H1 (cell line): ENCODE measurements at places on chromosomes 12 and 14. TPM values are rescaled to one million over a fixed set of nuclear protein-coding genes. Genes with fewer than 3 reads are reported as not detected.

DNA sequence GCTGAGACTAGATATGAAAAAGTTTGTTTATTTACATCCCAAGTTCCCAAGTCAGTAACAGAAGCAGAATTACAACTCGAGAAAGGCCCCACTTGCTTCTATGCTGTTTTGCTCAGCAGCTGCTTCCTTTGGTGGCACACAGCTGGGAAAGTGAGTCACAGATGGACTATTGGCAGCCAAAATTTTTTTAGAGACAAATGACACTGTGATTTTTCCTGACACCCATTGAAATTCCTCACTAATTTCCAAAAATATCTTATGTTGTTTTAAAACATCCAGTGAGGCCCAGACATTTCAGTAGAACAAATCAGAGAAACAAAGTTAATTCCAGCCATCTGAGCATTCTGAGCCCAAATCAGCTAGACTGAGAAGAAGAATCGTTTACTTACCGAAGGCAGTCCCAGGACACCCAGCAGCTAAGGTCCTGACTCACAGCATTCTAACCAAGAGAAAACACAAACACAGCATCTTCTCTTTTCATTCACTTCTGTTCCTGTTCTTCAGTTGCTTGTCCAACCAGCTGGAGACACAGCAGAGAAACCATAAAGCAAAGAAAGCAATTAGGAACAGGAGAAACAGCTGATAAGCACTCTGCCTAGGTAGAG is 188.3 kb downstream of the DAD1 start:
- no peak overlapping the region for H3K4me3 ChIP-seq
- DNase-seq = no peak
- H3K27ac ChIP-seq = no peak overlapping the region
- no peaks in the 10 kb centered on the region for H3K4me1 ChIP-seq

DNA sequence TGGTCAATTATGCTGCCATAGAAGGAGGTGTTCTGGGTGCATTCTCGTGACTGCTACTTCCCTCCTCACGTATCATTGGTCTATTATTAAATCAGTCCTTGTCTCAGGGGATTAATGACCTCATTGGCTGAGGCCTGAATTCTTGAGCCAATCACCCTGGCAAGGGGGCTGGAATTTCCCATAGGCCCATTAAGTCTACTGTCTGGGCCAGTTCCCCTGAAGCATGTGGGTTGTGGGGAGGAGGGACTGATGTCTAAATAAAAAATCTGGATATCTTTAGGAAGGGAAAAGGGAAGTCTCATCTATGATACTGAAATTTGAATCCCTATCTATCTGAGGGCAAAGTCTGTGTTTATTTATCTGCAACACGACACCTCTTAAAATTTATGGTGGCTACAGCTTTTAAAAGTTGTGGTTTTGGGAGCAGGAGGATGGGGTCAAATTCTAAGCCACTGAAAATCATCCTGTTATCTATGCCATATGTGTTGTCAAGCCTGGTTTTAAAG is 71.9 kb downstream of the DYRK2 start:
- no peaks in the 10 kb centered on the region for H3K36me3 ChIP-seq
- H3K4me1 ChIP-seq = no peaks in the 10 kb centered on the region
- no peak for DNase-seq

DNA sequence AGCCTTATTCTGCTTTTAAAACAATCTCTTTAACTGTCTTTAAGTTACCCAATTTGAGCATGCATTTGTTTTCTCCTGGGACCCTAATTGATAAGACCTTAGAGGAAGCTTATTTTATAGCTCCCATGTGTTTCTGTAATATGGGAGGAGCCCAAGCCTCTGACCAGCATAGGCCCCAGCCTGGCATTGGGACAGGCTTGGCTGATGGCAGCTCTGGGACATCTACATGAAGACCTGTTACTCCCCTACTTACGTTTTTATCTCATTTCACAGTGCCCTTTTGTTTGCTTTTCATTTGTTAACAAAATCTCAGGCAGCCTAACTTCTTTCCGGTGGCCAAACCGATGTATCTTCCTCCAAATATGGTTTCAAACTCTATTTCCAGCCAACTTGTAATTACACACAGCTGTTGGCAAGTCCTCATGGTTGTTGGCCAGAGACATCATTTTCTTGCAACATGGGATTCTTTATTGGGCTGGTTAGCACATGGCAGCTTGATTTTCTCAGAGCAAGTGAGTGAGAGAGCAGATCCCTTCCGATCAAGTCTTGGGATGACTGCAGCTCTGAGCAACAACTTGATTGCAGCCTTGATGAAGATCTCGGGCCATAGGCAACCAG is 1117.5 kb downstream of the AACS start:
- no peaks in the 10 kb centered on the region for H3K36me3 ChIP-seq
- no peaks in the 10 kb centered on the region for H3K4me1 ChIP-seq
- H3K4me3 ChIP-seq = no peak overlapping the region

GRCh38 chr12:88432531-88433490 is 147.5 kb downstream of the KITLG start:
- H3K4me3 ChIP-seq = no peak overlapping the region
- no peaks in the 10 kb centered on the region for H3K27me3 ChIP-seq
- H3K27ac ChIP-seq = no peak overlapping the region

DNA sequence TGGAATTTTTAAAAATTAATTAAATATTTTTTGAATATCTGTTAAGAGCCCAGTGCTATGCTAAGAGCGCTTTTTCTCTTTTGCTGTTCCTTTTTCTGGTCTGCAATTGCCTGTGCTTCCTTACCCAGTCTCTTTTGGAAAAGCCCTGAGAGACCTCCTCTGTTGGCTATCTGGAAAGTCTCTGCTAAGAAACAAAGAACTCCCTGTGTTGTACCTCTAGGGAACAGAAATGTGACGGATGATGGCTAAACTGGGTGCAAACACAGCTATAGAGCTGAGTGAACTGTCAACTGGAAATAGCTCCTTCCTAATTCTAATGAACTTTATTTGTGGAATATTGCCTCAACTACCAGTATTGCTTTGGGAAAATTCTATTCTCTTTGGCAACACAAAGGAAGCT is 261.6 kb upstream of the NOVA1 start:
- H3K27me3 ChIP-seq = no peaks in the 10 kb centered on the region
- H3K36me3 ChIP-seq = no peaks in the 10 kb centered on the region
- no peak overlapping the region for H3K27ac ChIP-seq
- H3K4me1 ChIP-seq = no peaks in the 10 kb centered on the region
- no peak overlapping the region for H3K4me3 ChIP-seq
- no peak for DNase-seq

GRCh38 chr12:25126746-25127145 is 68.2 kb downstream of the DNAI7 start:
- no peaks in the 10 kb centered on the region for H3K36me3 ChIP-seq
- no peak for DNase-seq
- H3K4me3 ChIP-seq = no peak overlapping the region
- no peaks in the 10 kb centered on the region for H3K27me3 ChIP-seq
- no peaks in the 10 kb centered on the region for H3K4me1 ChIP-seq

- H3K4me3 ChIP-seq = peak overlapping the region; percentile 77
- no peaks in the 10 kb centered on the region for H3K36me3 ChIP-seq
- DNase-seq = no peak
- no peak overlapping the region for H3K27ac ChIP-seq
Measured at GRCh38 chr14:77377502-77377844, 294 bp downstream of the SAMD15 start.

GRCh38 chr12:52441320-52441911 is 7.2 kb upstream of the KRT75 start:
- no peaks in the 10 kb centered on the region; the same call in 1 of the 2 replicates for H3K4me1 ChIP-seq
- no peak for DNase-seq
- no peaks in the 10 kb centered on the region for H3K27me3 ChIP-seq
- H3K4me3 ChIP-seq = no peak overlapping the region
- no peaks in the 10 kb centered on the region for H3K36me3 ChIP-seq
- no peak overlapping the region for H3K27ac ChIP-seq

DNA sequence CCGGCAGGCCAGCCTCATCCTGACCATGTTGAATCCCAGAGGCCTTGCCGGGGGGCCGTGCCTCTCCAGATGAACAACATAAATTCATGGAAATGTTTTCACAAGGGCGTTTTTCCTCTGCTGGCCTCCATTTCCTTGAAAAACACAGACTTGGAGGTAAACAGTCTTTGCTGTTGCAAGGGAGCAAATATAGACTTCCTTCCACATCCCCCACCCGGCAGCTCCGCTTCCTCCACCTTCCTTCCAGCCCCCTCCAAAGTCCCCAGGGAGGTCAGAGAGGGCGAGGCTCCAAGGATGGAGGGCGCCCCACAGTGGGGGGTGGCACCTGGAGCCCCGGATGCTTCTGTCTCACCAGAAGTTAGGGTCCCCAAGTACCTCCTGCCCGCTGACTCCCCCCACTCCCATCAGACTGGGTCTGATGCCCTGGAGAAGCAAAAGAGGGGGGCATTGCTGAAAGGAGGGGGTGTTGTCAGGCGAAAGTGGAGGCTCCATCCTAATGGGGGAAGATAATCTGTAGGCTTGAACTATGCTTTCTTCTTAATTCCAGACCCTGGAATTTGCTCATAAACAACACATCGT is 31.1 kb downstream of the CALM1 start:
- H3K4me1 ChIP-seq = no peaks in the 10 kb centered on the region
- no peak for DNase-seq

- peaks cover 17% of the 10 kb centered on the region for H3K36me3 ChIP-seq
- H3K4me3 ChIP-seq = no peak overlapping the region
- no peaks in the 10 kb centered on the region for H3K27me3 ChIP-seq
- no peak overlapping the region for H3K27ac ChIP-seq
- H3K4me1 ChIP-seq = no peaks in the 10 kb centered on the region
Measured at GRCh38 chr12:77060136-77060882, 5.1 kb downstream of the E2F7 start.

- H3K4me1 ChIP-seq = peaks cover 4% of the 10 kb centered on the region
- peak overlapping the region; percentile 81 for H3K4me3 ChIP-seq
- peaks cover 9% of the 10 kb centered on the region for H3K27me3 ChIP-seq
- H3K27ac ChIP-seq = no peak overlapping the region
Measured at GRCh38 chr14:99604766-99605298, 825 bp upstream of the CCDC85C start.

- no peaks in the 10 kb centered on the region for H3K4me1 ChIP-seq
- DNase-seq = no peak
- H3K36me3 ChIP-seq = no peaks in the 10 kb centered on the region
- H3K4me3 ChIP-seq = no peak within 1 kb of the TSS
- H3K27ac ChIP-seq = no peak within 1 kb of the TSS
Measured at GRCh38 chr12:70637303-70638085, at the start of gene PTPRB. TSS of gene PTPRB (minus strand) at chr12:70637429. CDS start at chr12:70637395, 34 bp downstream.

- no peaks in the 10 kb centered on the region for H3K27me3 ChIP-seq
- H3K4me1 ChIP-seq = no peaks in the 10 kb centered on the region
- H3K36me3 ChIP-seq = no peaks in the 10 kb centered on the region
- no peak for DNase-seq
Measured at GRCh38 chr14:84857571-84857970, 672.4 kb upstream of the FLRT2 start.

GRCh38 chr12:106519607-106520021 is 63.2 kb upstream of the RFX4 start:
- no peak overlapping the region for H3K4me3 ChIP-seq
- H3K27ac ChIP-seq = no peak overlapping the region
- no peaks in the 10 kb centered on the region for H3K27me3 ChIP-seq
- H3K4me1 ChIP-seq = no peaks in the 10 kb centered on the region
- H3K36me3 ChIP-seq = no peaks in the 10 kb centered on the region

- no peaks in the 10 kb centered on the region for H3K36me3 ChIP-seq
- peaks cover 10% of the 10 kb centered on the region for H3K4me1 ChIP-seq
- no peak overlapping the region for H3K27ac ChIP-seq
- no peak overlapping the region for H3K4me3 ChIP-seq
- DNase-seq = peak; percentile 24
Measured at GRCh38 chr14:99166506-99166905, 105.5 kb downstream of the BCL11B start.

- no peaks in the 10 kb centered on the region for H3K4me1 ChIP-seq
- no peak overlapping the region for H3K4me3 ChIP-seq
- no peaks in the 10 kb centered on the region for H3K27me3 ChIP-seq
- no peak for DNase-seq
- H3K36me3 ChIP-seq = no peaks in the 10 kb centered on the region
Measured at GRCh38 chr12:103249607-103250006, 246.2 kb downstream of the C12orf42 start.

DNA sequence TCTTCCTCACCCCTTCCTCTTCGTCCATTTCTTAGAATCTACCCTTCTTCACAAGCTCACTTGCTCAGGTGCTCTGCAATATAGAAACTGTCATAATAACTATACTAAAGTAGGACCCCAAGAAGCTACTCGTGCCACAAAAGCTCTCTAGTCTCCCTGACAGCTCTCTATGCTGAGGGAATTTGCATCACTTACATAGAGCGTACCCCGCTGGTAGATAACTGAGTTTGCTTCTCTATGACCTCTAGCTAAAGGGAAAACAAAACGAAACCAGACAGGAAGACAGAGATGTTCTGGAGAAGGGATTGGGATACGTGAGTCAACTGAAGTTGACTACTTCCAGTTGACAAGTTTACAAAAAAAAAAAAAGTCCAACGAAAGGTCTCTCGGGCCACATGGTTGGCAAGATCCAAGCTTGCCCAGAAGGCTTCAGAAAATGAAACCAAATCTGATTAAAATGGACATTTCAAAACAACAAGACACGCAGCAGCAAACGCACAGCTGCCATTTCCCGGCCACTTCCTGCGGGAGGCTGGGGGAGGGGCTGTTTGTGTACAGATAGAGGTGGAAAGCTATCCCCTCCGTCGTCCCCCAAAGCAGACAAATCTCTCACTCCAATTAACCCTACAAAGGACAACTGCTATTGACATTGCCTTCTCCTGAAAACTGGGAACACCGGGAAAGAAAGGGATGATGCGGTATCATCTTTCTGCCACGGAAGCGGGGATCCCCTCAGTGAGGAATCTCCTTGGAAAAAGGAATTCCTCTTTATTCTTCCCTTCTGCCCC is 1.3 kb downstream of the BAZ2A start:
- H3K36me3 ChIP-seq = peaks cover 5% of the 10 kb centered on the region; the same call in 1 of the 2 replicates
- peak overlapping the region; percentile 91 for H3K4me3 ChIP-seq
- no peaks in the 10 kb centered on the region for H3K27me3 ChIP-seq
- DNase-seq = no peak

Gene ABCD2
- total RNA-seq = 0.06 TPM in 1 of 2 replicates, not detected in the other

Gene ABHD12B
- 102 and 110 TPM in 2 replicates for total RNA-seq

Gene TAS2R7
- total RNA-seq = not detected in 2 replicates

Gene PA2G4
- total RNA-seq = 237 and 242 TPM in 2 replicates

Gene P2RX2
- 0.84 and 1.5 TPM in 2 replicates for total RNA-seq
